CD4-positive, alpha-beta T cell treated with Interleukin-2 at 100 ng/mL for 4 hours (primary cell): ENCODE measurements at places on chromosomes 6 and 20.

GRCh38 chr6:38631186-38631783, 8.4 kb downstream of the BTBD9 start:
- no peak for DNase-seq

- DNase-seq: no peak
Observed at GRCh38 chr20:20527661-20528060, 159.8 kb downstream of the INSM1 start.

DNA sequence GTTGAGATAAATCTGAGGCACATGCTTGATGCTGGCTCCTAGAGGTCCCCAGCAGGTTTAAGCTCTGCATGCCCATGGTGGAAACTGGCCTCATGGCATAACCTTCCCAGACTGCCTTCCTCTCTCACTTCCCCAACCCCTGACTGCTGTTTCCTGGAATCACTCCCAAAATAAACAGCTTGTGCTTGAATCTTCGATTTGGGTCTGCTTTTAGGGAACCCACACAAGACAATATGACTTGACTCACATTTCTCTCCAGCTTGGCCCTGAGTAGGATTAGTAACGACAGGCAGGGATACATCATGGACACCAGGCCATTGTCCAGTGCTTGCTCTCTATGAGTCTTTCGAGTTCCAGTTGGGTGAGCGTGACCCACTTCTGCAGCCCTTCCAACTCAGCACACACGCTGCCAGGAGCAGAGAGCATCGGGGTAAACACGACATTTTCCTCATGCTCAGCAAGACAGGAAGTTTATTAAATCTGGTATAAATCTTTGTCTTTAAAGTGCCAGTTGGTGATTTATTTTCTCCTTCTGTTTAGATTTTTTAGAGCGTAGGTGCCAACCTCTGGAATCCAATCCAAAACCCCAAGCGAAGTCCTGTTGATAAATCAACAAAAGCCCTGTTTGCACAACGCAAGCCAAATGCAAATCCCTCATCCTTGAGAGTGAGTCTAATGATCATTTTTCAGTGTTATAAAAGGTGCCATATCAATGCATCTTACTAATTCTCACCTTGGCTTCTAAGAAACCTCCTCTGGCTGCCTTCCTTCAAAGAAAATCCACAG, 135.0 kb downstream of the FOXA2 start:
- no peak for DNase-seq

- no peak for DNase-seq
Observed at GRCh38 chr6:40054186-40054585, 119.9 kb upstream of the MOCS1 start.

DNA sequence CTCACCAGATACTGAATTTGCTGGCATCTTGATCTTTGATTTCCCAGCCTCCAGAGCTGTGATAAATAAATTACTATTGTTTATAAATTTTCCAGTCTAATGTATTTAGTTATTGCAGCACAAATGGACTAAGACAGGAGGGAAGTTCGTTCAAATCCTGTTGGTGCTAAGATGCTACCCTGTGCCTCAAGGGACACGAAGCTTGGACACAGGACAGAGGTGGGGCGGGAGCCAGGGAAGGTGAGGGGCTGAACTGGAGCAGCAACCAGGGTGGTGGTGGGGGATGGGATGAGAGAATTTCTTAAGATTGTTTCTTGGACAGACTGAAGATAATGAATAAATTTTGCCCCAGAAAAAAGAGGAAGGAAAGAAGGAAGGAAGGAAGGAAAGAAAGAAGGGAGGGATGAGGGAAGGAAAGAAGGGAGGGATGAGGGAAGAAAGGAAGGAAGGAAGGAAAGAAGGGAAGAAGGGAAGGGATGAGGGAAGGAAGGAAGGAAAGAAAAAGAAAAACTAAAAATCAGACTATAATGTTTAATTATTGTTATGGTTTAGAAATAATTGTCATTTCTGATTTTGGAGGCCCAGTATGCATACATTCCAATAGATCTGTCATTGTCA, 127.2 kb downstream of the CDC5L start:
- DNase-seq: no peak

DNA sequence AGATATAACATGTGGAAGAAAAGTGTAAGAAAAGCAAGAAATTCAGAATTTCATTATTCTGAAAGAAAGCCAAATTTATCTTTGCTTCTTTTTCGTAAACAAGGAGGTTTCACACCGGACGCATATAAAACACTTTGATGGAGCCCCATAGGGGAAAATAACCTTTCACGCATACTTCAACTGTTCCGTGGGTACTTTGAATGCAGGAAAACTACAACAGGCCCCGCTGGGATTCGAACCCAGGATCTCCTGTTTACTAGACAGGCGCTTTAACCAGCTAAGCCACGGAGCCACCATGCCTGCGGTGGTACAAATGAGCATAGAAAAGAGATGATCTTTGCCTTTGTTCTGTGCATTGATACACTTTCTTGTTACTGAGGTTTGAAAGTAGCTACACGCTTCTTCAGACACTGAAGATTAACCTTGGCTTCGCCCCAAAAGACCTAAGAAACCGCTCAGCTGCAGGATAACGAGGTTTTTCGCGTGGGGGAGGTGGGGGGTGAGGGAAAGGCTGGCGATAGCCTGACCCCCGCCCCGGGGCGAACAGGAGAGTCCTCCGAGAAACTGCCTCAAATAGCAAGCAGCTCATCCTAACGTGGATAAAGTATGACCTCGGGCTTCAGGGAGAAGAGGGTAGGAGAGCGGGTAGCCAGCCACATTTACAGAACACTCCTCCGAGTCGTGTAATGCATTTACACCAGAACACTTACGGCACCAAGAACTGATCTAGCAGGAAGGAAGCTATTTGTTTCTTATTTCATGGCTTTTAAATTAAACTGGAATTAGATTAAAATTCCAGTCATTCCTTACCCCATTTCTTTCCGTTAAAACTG, 5.3 kb upstream of the HMGN4 start:
- DNase-seq: peak; percentile 95

DNA sequence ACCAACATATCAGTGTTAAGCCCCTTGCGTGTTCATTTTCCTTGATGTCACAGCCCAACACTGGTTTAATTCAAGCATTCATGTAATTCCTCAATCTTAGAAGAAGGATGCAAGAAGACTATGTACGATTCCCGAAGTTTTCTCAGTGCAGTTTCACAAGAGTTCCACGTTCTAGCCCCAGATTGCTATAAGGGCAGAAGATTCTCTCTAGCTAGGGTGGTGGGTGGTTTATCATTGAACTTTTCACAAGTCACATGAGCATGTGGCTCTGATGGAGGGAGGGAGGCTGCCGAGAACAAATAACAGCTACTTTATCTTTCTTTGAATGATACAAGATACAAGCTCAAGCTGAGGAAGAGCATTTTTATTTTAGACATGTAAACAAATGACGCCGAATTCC, 71.9 kb upstream of the NHSL1 start:
- DNase-seq: no peak

GRCh38 chr6:40509086-40509485, 78.1 kb downstream of the LRFN2 start:
- DNase-seq: peak; percentile 6

- DNase-seq: no peak
Observed at GRCh38 chr20:52193133-52193532, 1.6 kb upstream of the ZFP64 start.

DNA sequence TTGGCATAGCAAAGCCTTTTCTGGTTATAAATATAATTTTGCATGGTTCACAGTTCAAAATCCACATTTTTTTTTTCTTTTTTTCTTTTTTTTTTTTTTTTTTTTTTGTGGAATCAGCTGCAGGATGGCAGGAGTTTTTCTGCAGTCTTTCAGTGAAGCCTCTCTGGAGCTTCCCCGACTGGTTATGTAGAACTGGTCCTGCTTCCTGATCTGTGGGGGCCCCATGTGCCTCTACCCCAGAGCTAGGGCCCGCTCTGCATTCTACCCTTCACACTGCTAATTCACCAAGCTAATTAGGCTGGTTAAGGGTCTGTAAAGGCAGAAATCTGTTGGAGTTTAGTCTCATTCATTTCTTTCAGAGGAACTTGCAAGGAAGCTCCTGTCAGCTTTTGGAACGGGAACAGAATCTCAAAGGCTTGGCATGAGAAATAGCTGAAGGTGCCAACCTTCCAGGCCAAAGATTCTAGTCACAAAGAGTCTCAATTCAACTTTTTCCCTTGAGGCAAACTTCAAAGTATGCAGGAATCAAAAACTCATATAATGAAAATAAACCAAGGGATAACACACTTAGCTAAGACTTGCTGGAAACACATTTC, 45.5 kb downstream of the HMGN3 start:
- DNase-seq: no peak

- no peak for DNase-seq
Observed at GRCh38 chr6:3822747-3823445, 26.3 kb upstream of the FAM50B start.

GRCh38 chr6:33610067-33610466, 11.1 kb upstream of the ITPR3 start:
- no peak for DNase-seq

GRCh38 chr6:166657531-166657930, 30.5 kb upstream of the RPS6KA2 start:
- DNase-seq: no peak
